Liver (tissue), 10 donors: ENCODE measurements at places on chromosomes 12 and 14. TPM values are rescaled to one million over a fixed set of nuclear protein-coding genes. Genes with fewer than 3 reads are reported as not detected.
A peak's percentile ranks its signal among the peaks of the same experiment; 100 is the strongest.

The DPPA3 gene
- not detected for polyA plus RNA-seq

GRCh38 chr12:59708484-59708883, 112.7 kb downstream of the SLC16A7 start:
- DNase-seq = no peak
- H3K36me3 ChIP-seq = no peaks in the 10 kb centered on the region
- H3K27ac ChIP-seq = no peak overlapping the region
- no peak overlapping the region for H3K4me3 ChIP-seq

DNA sequence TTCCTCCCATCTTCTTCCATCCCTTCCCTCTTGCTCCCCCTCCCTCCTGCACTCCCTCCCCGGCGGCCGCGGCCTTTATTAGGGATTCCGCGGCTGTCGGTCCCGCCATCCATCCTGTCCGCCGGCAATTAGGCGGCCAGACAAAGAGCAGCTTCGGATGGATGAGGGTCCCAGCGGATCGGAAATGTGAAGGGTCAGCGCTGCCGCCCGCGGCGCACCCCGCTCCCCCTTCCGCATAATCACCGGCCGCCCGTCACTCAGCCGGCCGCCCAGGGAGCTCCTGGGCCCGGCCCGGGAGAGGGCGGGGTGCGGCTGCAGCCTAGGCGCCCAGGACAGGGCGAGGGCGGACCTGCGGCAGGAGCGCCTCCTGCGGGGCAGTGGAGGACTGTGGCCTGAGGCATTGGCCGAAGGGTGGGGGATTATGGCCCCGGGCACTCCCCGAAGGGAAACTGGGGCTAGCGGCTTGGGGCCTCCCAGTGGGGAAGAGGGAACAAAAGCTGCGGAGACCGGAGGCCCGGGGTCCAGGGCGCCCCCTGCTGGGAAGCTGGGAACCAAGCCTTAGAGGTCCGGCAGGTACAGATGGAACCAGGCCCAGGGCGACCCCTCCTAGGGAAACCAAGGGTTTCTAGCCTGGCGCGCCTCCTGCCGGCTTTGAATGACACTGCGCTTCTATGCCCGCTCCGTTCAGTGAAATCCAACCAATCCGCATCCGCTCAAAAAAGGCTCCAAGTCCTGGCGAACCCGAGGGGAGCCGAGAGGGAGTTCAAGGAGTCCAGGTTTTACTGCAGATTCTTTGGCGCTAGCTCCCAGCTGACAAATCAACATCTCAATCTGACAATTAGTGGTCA, 4.4 kb upstream of the DNAJC22 start:
- peaks cover 4% of the 10 kb centered on the region for H3K27me3 ChIP-seq
- H3K27ac ChIP-seq = no peak overlapping the region
- DNase-seq = peak; percentile 82

GRCh38 chr12:65935906-65936901, 111.9 kb downstream of the HMGA2 start:
- H3K4me1 ChIP-seq = no peaks in the 10 kb centered on the region
- no peak for DNase-seq
- H3K27me3 ChIP-seq = no peaks in the 10 kb centered on the region
- H3K4me3 ChIP-seq = no peak overlapping the region
- H3K27ac ChIP-seq = no peak overlapping the region

- no peak for DNase-seq
- H3K27ac ChIP-seq = no peak overlapping the region
- no peaks in the 10 kb centered on the region for H3K36me3 ChIP-seq
- H3K27me3 ChIP-seq = no peaks in the 10 kb centered on the region
Measured at GRCh38 chr12:11801643-11802042, 152.2 kb downstream of the ETV6 start.

DNA sequence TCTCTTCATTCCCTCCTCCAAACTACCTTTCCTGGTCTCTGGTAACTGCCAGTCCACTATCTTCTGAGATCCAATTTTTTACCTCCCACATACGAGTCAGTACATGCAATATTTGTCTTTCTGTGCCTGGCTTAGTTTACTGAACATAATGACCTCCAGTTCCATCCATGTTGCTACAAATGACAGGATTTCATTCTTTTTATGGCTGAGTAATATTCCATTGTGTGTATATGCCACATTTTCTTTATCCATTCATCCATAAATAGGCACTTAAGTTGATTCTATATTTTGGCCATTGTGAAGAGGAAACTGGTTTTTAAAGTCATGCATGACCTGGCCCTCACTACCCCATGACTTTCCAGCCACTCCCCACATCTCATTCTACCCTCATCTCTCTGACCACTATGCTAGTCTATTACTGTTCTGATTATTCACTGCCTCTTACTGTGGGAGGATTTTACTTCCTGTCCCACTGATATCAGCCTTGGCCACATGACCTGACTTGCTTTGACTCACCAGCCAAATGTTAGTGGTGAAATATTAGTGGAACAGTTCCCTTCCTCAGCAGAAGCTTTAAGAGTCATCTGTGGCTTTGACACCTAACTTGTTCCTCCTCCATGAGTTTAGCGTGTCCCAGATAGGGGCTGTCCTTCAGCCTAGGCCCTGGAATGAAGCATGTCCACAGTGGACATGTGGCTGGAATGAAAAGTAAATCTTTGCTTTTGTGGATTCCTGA, 52.2 kb downstream of the GOLGA5 start:
- H3K36me3 ChIP-seq = no peaks in the 10 kb centered on the region
- H3K27me3 ChIP-seq = no peaks in the 10 kb centered on the region
- H3K27ac ChIP-seq = no peak overlapping the region
- no peak for DNase-seq
- H3K4me3 ChIP-seq = no peak overlapping the region
- no peaks in the 10 kb centered on the region for H3K4me1 ChIP-seq

GRCh38 chr12:113136128-113136989, 798 bp upstream of the RASAL1 start:
- peaks cover 3% of the 10 kb centered on the region for H3K27me3 ChIP-seq
- H3K27ac ChIP-seq = no peak overlapping the region
- H3K4me3 ChIP-seq = no peak overlapping the region
- no peaks in the 10 kb centered on the region for H3K36me3 ChIP-seq
- no peak for DNase-seq
- peaks cover 3% of the 10 kb centered on the region for H3K4me1 ChIP-seq

The KRT6C gene
- polyA plus RNA-seq = not detected

The APEX1 gene
- 64.5 TPM for polyA plus RNA-seq

- no peak overlapping the region for H3K27ac ChIP-seq
- H3K36me3 ChIP-seq = no peaks in the 10 kb centered on the region
- H3K4me1 ChIP-seq = no peaks in the 10 kb centered on the region
- H3K27me3 ChIP-seq = no peaks in the 10 kb centered on the region
Measured at GRCh38 chr12:83958997-83959396, 953.6 kb downstream of the SLC6A15 start.

DNA sequence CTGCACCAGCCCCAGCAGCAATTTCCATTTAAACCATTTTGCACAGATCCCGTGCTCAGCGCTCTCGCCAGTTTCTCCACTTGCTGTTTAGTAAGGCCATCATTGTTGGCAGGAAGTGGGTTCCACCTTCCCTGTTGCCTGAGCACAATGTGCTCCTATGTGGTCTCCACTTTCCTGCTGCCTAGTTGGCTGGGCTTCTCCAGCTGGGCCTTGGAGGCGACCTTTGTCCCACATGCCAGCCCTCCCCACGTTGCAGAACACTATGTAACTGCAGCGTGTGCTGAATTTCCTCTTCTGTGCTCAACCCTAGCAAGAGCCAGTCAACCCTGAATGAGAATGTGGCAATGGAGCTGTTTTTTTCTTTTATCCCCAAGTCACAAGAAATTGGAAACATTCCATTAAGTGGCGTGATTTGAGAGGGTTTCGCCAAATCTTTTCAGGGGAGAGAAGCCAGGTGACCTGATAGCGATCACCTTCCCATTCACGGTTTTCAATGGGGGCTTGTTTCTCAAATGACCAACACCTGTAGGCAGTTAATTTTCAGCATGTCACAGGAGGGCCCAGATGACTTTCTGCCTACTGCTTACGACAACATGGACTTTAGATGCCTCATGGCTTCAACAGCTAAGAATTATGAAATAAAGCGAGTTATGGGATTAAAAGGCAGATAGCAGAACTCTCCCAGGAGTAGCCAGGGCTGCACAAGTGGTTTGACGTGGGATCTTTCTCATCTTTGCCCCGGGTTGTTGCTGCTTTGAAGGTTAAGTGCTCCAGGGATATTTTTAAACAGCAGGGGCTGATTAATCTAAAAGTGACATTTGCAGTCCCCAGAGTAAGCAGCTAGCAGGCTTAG, at the start of gene ACACB:
Gene ACACB, plus strand, starts transcription at position 830 of the 853 bp plus-strand sequence. CDS start 22,819 bp downstream, outside the sequence.
- H3K4me1 ChIP-seq = peaks cover 80% of the 10 kb centered on the region
- no peaks in the 10 kb centered on the region for H3K27me3 ChIP-seq
- no peak within 1 kb of the TSS for H3K4me3 ChIP-seq
- H3K36me3 ChIP-seq = no peaks in the 10 kb centered on the region
- H3K27ac ChIP-seq = peak within 1 kb of the TSS; percentile 78

DNA sequence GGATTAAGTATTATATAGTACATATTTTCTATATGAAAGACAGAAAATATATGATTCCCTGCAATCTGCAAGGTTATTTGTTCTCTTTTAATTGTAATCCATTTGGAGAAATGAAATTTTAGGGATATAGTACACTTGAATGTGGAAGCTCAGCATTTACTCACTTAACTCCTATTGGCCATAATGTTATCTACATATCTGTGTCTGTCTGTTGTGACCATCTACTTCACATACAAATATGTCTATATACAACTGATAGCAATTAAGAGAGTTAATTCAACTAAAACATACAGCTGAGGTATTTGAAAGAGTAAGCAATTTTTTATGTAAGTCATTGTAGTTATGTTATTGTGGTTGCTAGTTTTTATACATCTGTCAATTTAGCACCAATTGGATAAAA, 12.9 kb downstream of the FOXG1 start:
- H3K4me3 ChIP-seq = no peak overlapping the region
- peaks cover 8% of the 10 kb centered on the region for H3K27me3 ChIP-seq
- no peak overlapping the region for H3K27ac ChIP-seq
- no peak for DNase-seq
- H3K36me3 ChIP-seq = no peaks in the 10 kb centered on the region

DNA sequence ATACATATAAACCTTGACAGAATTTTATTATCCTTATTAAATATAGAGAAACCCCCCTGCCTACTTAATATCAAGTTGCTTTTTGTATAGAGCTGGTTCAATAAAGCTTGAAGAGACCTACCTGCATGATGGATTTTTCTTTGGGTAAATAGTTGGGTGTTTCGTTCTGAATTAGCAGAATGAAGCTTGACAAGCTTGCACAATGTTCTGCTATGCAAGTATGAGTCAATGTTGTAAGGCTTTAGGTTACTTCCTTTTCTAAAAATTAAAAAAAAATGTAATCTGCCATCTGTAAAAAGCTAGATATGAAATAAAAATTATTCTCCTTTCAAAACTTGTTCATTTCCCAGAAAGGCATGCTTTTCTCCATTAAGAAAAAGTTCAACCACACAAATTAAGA, 1662.6 kb upstream of the SEL1L start:
- no peak for DNase-seq
- H3K27me3 ChIP-seq = no peaks in the 10 kb centered on the region
- no peak overlapping the region for H3K4me3 ChIP-seq
- H3K36me3 ChIP-seq = no peaks in the 10 kb centered on the region
- H3K27ac ChIP-seq = no peak overlapping the region

- H3K27me3 ChIP-seq = no peaks in the 10 kb centered on the region
- H3K27ac ChIP-seq = no peak overlapping the region
- no peak for DNase-seq
- no peak overlapping the region for H3K4me3 ChIP-seq
- no peaks in the 10 kb centered on the region for H3K36me3 ChIP-seq
- H3K4me1 ChIP-seq = no peaks in the 10 kb centered on the region
Measured at GRCh38 chr14:86450085-86450484, 920.1 kb downstream of the FLRT2 start.

DNA sequence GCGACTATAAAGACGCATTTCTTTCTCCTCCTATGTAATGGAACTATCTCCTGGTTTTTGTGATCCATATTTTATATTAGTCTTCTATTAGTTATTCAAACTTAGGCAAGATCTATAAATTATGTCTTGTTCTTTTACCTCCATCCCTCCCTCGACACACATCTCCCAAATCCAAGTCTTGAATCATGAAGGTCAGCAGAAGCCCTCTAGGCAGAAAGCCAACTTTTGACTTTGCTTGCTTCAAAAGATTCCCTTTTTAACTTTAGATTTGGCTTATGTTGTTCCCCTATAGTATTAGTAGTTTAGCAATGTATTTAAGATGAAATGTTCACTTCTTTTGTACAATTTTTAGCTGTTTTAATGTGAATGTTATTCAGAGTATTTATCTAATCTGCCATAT, 689.8 kb downstream of the SLC6A15 start:
- no peaks in the 10 kb centered on the region for H3K27me3 ChIP-seq
- H3K4me1 ChIP-seq = no peaks in the 10 kb centered on the region
- H3K4me3 ChIP-seq = no peak overlapping the region
- no peak for DNase-seq
- no peaks in the 10 kb centered on the region for H3K36me3 ChIP-seq
